ENCODE measurements at places on chromosomes 6 and 20.

DNA sequence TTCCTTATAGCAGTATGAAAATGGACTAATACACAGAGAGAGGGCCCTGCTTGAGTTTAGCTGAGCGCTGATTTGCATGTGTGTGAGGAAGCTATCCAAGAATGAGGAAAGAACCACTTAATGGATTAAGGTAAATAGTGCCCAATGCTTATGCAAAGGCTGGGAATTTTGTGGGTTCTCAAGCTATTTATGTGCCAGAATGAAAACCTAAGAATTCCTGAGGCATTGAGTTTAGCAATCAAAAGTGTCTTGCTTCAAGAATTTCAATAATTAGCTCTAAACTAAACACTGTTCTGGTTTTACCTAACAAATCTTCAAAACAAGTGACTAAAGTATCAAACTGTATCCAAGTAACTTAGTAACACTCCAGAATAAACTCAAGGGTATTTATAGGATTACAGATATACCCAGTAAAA, 7.0 kb upstream of the OR14J1 start:
- DNase-seq, result no peak

DNA sequence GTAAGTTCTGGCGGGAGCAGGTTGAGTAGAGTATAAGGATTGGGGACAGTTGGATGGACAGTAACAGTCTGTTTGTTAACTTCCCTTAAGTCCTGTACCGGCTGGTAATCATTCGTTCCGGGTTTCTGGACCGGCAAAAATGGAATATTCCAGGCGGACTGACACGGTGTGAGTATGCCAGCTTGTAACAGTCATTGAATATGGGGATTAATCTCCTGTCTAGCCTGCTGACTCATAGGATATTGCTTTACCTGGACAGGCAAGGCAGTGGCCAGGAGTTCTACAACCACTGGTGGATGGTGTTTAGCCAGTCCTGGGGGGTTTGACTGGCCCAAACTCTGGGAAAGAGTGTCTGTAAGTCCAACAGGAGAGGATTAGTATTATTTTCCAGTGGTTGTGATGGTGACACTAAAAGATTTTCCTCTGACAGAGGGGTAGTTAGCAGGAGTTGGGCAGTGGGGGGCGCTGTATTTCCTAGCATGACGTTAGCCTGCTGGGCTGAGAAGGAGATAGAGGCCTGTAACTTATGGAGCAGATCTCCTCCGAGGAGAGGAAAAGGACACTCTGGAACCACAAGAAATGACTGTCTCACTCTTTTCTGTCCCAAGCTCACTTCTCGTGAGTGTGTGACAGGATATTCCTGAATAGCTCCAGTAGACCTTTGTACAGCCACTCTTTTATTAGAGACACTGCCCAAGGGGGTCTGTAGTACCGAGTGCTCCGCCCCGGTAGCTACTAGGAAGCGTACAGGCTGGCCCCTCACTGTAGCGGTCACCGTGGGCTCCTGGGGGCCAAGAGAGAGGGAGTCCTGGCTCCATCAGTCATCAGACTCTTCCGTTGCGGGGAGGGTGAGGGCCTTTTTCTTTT, 152.2 kb downstream of the TRIM27 start:
- no peak for DNase-seq

GRCh38 chr6:23277521-23278179, 708.3 kb downstream of the HDGFL1 start:
- no peak for DNase-seq

DNA sequence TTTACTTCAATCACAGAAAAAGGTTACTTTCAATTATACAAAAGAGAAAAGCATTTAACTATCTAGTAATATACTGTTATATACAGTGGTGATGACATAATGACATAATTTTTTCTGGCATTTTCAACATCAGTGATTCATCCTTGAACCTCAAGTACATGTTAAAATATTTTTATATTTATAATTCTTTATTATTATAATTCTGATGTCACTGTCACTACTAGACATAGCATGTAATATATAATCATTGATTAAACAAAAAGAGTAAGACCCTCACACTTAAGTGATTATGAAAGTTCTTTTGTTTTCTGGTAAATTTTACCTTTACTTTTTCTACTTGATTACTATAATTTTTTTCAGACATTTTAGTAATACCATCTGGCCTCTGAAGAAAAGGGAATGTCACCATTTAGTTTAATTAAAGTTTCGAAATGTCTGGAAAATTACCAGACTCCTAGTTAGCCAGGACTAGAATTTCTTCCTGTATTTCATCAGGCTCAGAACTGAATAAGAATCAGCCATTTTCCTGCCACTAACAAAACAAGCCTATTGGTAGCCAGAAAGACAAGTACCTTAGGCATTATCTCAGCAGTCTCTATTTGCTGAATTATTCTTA, 71.5 kb downstream of the FILIP1 start:
- no peak for DNase-seq

- no peak for DNase-seq
These were observed 90.0 kb downstream of the PERP start for GRCh38 chr6:138017166-138017757.

DNA sequence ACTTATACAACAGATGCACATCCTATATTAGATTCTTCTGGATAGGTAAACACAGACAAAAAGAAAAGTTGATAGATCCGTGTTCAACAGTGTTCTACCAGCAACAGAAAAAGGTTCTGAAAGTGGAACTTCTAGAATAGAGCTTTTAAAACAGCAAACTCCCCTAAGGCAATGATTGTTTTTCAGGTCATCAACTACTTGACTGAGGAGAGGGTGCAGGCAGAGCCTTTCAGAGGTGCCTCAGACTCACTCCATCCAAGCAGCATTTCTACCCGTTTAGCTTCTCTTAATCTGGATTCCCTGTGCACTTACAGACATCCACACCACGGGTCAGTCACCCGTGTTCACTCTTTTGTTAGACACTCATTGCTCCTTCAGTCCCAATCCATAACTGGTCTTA, 28.9 kb downstream of the FYN start:
- no peak for DNase-seq

DNA sequence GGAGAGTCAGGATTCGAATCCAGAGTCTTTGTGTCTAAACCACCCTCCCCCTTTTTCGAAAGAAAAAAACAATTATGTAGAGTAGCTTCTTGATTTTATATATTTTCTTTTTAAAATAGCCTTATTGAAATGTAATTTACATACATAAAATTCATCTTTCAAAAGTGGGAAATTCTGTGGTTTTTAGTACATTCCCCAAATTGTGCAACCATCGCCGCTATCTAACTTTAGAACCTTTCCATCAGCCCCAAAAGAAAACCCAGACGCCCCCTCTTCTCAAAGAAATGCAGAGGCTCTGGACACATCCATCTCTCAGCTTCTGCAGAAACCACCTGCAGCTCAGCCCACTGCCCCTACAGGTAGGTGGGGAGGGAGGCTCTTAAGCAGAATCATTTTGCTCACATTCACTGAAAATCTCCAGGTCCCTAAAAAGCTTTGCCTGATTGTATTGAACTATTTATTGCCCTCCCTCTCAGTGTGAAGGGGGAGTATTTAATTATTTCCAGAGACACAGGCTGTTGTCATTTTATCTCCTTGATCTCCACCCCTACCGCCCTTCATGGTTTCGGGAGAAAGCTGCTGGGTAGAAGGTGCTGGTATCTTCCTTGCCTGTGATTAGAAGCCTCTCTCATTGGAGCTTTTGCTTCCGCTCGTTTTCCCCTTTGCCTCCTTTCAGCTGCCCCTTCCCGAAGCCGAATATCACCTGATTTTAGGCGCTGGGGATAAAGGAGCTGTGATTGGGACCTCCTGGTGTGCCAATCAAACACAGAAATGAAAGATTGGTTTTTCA, 68.7 kb upstream of the KCNG1 start:
- no peak for DNase-seq

GRCh38 chr20:7776148-7776547, 164.1 kb downstream of the HAO1 start:
- no peak for DNase-seq
